ENCODE measurements at places on chromosomes 11 and 22.

- no peak for DNase-seq
Measured at GRCh38 chr11:35933320-35933871, 10.5 kb upstream of the LDLRAD3 start.

- no peak for DNase-seq
Measured at GRCh38 chr11:2758751-2759150, 59.0 kb upstream of the KCNQ1OT1 start.

GRCh38 chr22:17120281-17120680, 879 bp downstream of the TMEM121B start:
- no peak for DNase-seq

- DNase-seq: no peak
Measured at GRCh38 chr22:28899199-28899853, 16.0 kb downstream of the ZNRF3 start.

GRCh38 chr11:126186708-126187529, 24.5 kb downstream of the RPUSD4 start:
- no peak for DNase-seq

- DNase-seq: no peak
Measured at GRCh38 chr11:17767914-17768313, 33.3 kb downstream of the KCNC1 start.

DNA sequence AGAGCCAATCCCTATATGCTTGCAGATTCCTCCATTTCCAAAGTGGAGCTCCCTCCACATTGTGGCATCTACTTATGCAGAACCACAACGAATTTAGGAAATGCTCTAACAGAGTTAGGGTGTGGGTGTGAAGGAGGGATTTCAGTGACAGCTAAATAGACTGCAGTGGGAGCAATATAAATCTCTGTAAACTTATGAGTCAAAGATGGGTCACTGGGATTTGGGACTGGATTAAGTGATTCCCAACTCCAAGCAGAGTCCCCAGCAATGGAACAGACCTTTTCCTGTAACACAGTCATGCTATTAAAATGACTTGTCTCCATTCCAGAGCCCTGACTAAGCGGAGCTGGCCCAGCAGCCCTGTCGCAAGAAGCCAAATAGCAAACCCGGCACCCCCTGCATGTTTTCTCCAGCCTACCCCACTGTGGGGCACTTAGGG, 36.6 kb downstream of the RPL27A start:
- DNase-seq: peak; percentile 91
